PC-3 (cell line): ENCODE measurements at places on chromosomes 7 and 10. TPM values are rescaled to one million over a fixed set of nuclear protein-coding genes. Genes with fewer than 3 reads are reported as not detected.

DNA sequence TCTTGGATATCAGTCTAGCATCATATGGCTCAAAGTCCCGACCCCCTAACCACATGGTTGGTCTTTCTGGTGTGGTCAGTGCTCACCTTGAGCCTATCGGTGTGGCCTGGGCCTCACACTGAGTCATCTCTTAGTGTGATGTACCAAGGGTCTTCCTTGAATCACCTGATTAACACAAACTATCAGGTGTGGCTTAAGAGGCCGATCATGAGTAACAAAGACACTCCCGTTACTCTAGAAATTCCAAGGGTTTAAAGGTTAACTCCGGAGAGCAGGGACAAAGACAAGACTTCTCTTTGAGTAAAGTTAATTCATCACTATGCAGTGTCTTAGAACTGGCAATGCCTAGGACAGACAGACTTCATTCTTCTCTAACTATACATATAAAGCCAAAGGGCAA, 52.3 kb upstream of the ARMC3 start:
- DNase-seq, result no peak
- H3K36me3 ChIP-seq, result no peaks in the 10 kb centered on the region
- no peak overlapping the region for H3K27ac ChIP-seq
- no peaks in the 10 kb centered on the region for H3K4me1 ChIP-seq
- H3K27me3 ChIP-seq, result no peaks in the 10 kb centered on the region
- H3K4me3 ChIP-seq, result no peak overlapping the region

DNA sequence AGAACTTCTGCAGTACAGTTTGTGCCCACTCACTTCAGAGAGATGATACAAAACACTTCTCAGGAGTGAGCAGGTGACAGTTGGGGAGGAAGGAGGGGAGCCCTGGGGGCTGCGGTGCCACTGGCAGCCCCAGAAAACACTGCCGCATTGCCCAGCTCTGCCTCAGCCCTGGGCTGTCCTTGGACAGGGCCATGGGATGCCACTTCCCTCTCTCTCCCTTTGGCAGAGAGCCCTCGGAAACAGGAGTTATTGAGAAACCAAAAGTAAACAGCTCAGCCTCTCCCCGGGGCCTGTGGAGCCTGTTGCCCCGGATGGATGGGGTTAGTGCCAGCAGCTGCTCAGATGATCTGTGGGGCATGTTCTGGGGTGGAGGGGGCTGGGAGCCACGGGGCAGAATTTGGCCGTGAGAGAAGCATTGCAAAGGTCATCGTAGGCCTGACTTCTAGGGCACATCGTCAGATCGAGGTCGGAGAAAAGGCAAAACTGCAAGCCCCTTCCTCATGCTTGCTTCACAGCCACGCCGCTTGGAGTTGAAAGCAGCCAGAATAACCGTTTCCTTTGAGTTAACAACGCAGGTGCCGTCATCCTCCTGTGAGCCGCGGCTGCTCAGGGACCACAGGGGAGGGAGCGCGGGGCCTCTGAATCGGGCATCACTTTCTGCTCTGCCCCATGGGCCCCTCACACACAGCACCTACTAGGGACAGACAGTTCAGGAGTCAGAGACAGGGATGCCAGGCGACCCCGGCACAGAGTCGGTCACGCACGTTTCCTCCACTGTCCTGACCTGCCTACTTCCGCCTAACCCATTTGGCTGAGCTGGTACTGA, 256.4 kb downstream of the CAMK1D start:
- peak overlapping the region; percentile 61 for H3K27ac ChIP-seq
- no peaks in the 10 kb centered on the region for H3K27me3 ChIP-seq
- H3K36me3 ChIP-seq, result no peaks in the 10 kb centered on the region

The UROS gene
- total RNA-seq, result 45.6 and 50.6 TPM in 2 replicates

The ABCB8 gene
- 58.4 and 95.7 TPM in 2 replicates for total RNA-seq

- no peaks in the 10 kb centered on the region for H3K36me3 ChIP-seq
- no peak overlapping the region for H3K4me3 ChIP-seq
- no peaks in the 10 kb centered on the region for H3K4me1 ChIP-seq
- H3K27ac ChIP-seq, result no peak overlapping the region
- DNase-seq, result no peak
Observed at GRCh38 chr10:129035052-129035827, 431.8 kb upstream of the MGMT start.

- H3K27me3 ChIP-seq, result no peaks in the 10 kb centered on the region
- H3K36me3 ChIP-seq, result no peaks in the 10 kb centered on the region
- H3K4me1 ChIP-seq, result peaks cover 7% of the 10 kb centered on the region
- no peak overlapping the region for H3K4me3 ChIP-seq
- no peak overlapping the region for H3K27ac ChIP-seq
- DNase-seq, result no peak
Observed at GRCh38 chr7:87463982-87464381, 11.5 kb downstream of the ABCB4 start.

The GCK gene
- total RNA-seq, result not detected in 2 replicates

DNA sequence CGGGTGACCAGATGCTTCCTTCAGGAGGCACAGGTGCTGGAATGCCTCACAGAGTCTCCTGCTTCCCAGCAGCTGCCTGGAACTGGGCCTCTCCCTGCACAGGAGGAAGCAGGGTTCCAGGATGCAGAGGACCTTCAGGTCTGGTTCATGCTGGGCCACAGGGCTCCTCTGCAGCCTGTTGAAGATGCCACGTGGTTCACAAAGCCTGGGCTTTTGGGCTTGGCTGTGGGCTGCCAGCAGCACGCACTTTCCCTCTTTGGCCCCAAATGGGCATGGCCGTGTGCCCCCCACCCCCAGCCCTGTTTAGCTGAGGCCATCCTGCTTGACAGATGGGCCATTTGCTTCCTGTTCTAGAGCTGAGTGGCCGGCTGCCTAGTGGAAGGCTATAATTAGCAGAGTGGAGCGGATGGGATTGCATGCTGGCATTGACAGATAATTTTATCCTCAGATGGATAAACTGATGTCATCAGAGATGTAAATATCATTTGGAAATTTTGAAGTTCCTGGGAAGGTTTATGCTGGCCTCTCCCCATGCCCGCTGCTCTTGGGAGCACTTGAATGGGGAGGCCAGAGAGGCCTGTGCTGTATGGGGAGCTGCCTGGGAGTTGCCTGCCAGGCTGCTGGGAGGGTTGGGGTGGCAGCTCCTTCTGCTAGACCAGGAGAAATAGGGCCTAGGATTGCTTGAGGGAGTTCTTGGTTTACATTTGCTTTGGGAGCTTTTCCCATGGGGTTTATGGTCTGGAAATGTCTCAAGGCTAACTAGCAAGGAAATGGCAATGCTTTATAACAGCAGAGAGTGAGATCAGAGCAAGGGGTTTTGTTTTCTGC, 28.2 kb downstream of the TSPAN15 start:
- H3K4me3 ChIP-seq, result no peak overlapping the region
- no peak overlapping the region for H3K27ac ChIP-seq
- no peak for DNase-seq
- H3K36me3 ChIP-seq, result peaks cover 29% of the 10 kb centered on the region
- no peaks in the 10 kb centered on the region for H3K27me3 ChIP-seq

The MYH16 gene
- total RNA-seq, result 2.8 and 4.7 TPM in 2 replicates

GRCh38 chr7:100556541-100556940, 17.2 kb downstream of the SAP25 start:
- H3K27me3 ChIP-seq, result no peaks in the 10 kb centered on the region
- H3K36me3 ChIP-seq, result 0 out of 2 replicates have a peak, but pooled peaks cover 4% of the 10 kb centered on the region
- H3K27ac ChIP-seq, result no peak overlapping the region
- H3K4me1 ChIP-seq, result no peaks in the 10 kb centered on the region

- H3K36me3 ChIP-seq, result no peaks in the 10 kb centered on the region
- H3K27me3 ChIP-seq, result no peaks in the 10 kb centered on the region
- H3K4me1 ChIP-seq, result peaks cover 10% of the 10 kb centered on the region; the same call in 1 of the 2 replicates
- H3K27ac ChIP-seq, result no peak overlapping the region
- H3K4me3 ChIP-seq, result no peak overlapping the region
Observed at GRCh38 chr10:78937800-78938694, 130.7 kb upstream of the ZMIZ1 start.

The PCLO gene
- total RNA-seq, result 3.5 and 7.5 TPM in 2 replicates

DNA sequence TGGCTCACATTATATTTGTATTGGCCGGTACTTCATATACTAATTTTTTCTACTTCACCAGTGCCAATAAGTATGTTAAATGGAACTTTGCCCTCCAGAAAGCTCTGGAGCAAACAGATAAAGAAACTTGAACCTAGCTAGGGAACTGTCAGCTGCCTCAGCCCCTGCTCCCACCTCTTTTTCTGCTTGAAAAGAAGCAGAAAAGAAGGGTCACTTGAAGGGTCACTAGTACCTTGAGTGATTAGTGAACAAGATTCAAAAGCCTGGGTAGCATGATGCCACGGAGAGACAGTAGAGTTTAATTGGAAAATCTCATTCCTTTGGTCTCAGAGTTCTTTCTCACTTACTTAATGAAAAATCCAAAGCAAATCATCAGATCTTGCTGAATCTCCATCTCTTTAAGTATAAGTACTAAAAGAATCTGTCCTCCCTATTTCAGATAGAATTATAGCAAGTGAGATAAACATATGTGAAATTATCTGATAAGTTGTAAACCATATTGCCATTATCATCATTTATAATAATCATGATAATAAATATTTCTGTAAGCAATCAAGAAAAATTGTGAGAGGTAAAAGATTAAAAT, 47.7 kb downstream of the PTN start:
- DNase-seq, result no peak
- no peak overlapping the region for H3K27ac ChIP-seq
- H3K4me3 ChIP-seq, result no peak overlapping the region
- H3K27me3 ChIP-seq, result peaks cover 31% of the 10 kb centered on the region
- no peaks in the 10 kb centered on the region for H3K4me1 ChIP-seq
- no peaks in the 10 kb centered on the region for H3K36me3 ChIP-seq

The IFIT1B gene
- not detected in 2 replicates for total RNA-seq
